ENCODE measurements at places on chromosomes 3 and 15.

- no peak for DNase-seq
Measured at GRCh38 chr15:57460208-57460816, 84.0 kb downstream of the CGNL1 start.

- no peak for DNase-seq
Measured at GRCh38 chr15:40204100-40204499, 34.8 kb upstream of the PAK6 start.

- no peak for DNase-seq
Measured at GRCh38 chr15:65730549-65731172, 61.4 kb downstream of the DENND4A start.

DNA sequence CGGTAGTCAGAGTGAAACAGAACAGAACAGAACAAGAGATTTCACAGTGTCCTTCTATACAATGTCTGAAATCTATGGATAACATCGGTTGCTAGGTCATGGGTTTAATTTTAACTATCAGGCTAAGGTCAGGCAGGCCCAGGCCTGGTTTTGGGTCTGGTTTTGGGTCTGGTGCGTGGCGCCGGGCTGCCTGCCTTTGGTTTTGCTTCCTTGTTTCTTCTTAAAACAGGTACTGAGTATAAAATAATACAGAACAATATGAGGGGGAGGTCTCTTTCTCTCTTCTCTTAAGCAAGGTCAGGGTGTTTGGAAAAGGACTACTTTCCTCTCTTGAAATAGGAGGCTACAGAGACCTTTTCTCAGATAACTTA is 1.4 kb downstream of the AEN start:
- no peak for DNase-seq

DNA sequence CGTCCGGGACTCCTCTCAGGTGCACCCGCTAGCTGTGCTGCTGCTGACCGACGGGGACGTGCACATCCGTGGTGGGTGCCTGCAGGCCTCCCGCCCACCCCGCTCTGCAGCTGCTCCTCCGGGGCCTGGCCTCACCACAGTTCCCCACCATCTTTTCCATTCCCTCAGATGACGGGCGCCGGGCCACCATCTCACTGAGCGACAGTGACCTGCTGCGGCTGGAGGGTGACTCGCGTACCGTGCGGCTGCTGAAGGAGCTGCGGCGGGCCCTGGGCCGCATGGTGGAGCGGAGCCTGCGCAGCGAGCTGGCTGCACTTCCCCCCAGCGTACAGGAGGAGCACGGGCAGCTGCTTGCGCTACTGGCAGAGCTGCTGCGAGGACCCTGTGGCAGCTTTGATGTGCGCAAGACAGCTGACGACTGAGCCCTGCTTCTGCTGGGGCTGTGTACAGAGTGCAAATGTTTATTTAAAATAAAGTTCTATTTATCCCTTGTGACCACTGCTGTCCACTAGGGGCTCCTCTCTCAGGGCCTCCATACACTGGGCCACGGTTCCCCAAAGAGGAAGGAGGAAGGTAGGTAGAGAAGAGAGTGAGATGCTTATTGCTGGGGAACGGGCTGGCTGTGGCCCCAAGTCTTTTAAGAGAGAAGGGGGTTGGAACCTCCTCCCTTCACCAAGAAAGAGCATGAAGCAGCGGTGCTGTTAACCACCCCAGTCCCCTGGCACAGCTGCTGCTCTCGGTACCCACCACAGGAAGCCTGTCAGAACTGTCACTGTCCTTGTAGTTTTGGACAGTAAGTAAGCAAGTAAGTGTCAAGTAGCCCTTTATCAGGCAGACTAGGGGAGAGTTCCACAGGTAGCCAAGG is 47.0 kb downstream of the DHX30 start:
- no peak for DNase-seq

DNA sequence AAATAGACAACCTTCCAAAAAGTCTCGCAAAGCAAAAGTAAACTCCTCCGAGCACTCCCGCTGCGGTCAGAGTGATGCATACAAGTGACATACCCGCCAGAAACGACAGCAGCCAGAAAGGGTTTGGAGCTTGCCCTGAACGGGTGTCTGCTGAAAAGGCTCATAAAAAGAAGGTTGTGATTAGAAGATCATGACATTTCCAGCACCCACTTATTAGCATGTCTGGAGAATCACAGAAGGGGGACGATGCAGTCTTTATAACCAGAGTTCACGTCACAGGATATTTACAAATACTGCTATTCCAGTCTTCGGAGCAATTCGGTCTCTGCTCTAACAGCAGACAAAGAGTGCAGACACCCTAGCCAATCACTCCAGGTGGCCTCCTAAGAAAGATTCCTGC is 59.1 kb upstream of the FRMD4B start:
- no peak for DNase-seq

- DNase-seq = no peak
Measured at GRCh38 chr3:4464576-4464975, 2.5 kb downstream of the SUMF1 start.

GRCh38 chr3:52055537-52056351 is 627 bp downstream of the DUSP7 start:
- peak; percentile 17 for DNase-seq

GRCh38 chr15:88727439-88727838 is 75.8 kb upstream of the ACAN start:
- DNase-seq = no peak

DNA sequence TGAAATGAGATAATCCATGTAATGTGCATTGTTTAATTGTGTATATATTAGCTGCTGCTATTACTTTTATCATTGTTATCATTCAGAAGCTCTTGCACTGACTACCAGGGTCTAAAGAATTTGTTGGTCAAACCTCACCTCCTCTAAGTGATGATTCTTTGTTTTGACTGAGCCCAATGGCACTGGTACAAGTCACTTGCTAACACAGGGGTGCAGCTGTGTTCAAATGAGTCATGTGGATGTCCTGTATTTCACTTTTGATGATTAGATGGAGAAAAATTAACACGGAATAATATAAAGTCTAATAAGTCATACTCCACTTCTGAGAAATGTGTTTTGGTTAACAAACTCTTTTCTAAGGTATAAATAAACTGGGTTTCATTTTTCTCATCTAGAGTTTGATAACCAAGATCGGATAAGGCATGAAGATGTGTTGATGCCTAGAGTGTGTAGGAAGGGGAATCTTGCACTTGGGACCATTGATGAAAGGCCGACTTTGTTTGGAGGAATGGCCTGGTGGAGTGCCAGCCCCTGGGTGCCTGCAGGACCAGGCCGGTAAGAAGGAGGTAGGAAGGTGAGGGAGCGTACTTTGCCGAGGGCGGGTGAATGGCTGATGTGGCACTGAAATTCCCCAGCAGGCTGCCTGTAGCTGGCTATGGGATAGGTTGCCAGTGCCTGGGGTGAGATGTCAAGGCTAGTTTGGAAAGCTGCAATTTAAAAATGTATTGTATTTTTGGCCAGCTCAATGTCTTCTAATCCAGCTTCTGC is 244.7 kb upstream of the ZPLD1 start:
- no peak for DNase-seq

GRCh38 chr3:128243602-128244504 is 90.6 kb downstream of the EEFSEC start:
- DNase-seq = no peak

GRCh38 chr3:71685686-71686085 is 39.5 kb downstream of the EIF4E3 start:
- DNase-seq = no peak

DNA sequence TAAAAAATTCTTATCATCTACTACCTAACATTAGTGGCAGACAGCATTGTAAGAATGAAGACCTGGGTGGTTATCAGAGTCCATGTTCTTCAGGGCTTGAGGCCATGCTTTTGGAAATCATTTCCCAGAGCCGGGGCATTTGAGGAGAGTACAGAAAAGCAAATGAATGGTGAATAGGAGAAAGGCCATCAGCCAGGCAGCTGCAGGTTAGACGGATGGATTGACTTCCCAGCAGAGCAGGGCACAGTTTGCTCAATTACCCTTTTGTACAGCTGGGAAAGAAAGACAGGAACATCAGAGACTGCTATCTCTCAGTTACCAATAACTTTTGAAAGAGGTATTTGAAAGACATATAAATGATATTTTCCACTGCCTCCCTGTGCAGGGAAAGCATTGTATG is 135.6 kb downstream of the ALCAM start:
- DNase-seq = no peak

DNA sequence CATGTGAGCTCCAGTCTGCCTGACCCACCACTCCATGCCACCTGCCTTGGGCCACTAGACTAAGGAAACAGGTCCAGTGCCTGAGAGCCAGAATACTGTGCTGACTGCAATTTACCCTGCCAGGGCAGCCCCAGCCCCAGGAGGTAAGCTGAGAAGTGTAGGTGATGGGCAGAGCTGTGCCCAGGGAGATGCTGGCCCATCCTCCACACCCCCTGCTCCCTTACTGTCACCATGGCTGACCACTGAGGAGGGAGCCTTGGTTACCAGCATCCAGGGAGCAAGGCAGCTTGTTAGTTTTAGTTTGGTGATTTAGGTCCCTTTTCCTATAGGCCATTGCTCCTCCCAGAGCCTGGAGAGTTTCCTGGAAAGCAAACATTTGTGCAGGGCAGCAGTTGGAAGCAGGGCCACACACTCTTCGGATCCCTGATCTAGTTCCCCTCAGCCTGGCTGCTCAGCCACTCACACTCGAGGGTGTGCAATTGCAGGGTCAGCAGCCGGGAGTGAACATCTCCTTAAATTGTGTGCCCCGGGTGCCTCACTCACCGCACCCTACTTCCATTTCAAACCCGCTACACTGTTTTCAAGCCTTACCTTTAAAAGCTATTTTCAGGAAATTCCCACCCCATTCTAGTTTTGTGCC is 2.0 kb downstream of the GALNT15 start:
- DNase-seq = no peak

DNA sequence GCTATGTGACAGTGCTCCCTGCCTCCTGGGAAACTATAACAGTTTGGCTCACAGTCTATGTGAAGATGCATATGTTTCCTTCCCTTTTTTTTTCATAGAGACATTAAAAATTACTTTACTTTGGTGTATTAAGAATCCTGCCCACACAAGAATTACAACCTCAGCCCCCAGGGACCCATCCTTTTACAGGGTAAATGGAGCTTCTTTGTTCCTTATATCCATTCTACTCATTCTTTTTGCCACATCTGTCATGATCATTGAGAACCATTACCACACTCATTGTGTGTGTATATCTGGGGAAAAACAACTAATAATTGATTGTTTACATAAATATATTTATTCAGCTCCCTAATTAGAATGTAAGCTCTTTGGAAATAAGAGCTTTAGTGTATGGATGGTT is 157.4 kb downstream of the SSR3 start:
- DNase-seq = no peak

DNA sequence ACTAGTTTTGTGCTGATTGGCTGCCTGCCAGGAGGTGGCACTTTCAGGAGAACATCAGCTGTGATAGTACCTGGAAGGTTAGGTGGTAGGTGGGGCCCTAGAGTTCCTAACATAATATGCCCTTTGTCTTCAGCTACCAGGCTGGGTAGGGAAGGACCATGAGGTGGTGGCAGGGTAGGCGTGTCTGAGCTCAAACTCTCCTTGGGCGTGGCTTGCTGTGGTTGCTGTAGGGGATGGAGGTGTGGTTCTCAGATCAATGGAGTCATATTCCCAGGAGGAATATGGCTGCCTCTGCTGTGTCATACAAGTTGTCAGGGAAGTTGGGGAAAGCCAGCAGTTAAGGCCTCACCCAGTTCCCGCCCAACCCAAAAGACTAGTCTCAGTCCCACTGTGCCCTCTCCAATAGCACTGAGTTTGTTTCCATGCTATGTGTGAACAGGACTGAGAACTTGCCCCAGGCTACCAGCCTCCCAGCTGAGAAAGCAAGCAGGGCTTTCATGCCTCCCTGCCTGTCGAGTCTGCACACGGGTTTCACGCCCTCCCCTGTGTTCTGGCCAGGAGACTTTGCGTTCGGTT is 107.7 kb downstream of the CHCHD4 start:
- DNase-seq = no peak

DNA sequence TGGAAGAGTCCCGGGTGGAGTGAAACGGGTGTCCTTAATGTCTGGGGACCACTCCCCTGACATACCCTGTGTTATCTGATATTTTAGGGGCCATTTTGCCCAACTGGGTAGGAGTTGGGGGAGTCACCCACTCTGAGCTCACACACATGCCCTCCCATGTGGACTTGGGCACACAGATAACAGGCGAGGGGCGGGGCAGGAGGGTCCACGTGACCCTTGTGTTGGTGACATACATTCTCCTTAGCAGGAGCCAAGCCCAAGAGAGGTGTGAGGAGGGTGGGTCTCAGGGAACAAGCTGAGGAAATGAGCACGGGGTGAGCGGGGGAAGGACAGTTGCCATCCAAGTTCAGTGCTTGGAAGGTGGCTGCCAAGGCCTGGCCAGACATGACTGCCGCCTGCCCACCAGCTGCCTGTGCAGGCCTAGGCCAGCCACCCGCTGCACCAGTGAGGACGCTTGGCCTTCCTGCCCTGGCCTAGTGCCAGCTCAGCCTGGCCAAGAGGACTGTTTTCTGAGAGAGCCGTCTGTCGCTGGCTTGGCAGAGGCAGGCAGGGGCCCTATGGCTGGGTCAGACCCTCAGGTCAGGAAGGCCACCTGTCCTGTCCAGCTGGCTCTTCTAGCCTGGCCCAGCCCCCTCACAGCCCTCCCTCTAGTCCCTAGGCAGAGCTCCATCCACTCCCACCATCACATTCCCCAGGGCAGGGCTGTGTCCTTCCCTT is 31.3 kb upstream of the TMEM115 start:
- DNase-seq = peak; percentile 35

DNA sequence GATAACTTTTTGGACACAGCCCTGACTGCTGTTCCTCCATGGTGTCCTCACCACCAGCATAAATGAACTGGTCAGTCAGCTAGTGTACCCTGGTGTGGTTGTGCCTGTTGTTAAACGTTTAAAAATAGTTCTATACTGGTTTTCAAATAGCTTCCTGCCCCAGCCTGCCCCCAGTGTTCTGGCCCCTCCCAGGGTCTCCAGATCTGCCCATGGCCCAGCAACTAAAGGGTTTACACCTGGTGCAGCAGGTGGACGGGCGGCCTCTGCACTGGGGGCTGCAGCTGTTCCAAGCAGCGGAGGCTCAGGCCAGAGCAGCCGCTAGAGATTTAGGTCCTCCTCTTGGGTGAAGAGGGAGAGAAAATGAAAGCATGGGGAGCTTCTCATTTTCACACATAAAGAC is 6.1 kb upstream of the NR2E3 start:
- DNase-seq = no peak

DNA sequence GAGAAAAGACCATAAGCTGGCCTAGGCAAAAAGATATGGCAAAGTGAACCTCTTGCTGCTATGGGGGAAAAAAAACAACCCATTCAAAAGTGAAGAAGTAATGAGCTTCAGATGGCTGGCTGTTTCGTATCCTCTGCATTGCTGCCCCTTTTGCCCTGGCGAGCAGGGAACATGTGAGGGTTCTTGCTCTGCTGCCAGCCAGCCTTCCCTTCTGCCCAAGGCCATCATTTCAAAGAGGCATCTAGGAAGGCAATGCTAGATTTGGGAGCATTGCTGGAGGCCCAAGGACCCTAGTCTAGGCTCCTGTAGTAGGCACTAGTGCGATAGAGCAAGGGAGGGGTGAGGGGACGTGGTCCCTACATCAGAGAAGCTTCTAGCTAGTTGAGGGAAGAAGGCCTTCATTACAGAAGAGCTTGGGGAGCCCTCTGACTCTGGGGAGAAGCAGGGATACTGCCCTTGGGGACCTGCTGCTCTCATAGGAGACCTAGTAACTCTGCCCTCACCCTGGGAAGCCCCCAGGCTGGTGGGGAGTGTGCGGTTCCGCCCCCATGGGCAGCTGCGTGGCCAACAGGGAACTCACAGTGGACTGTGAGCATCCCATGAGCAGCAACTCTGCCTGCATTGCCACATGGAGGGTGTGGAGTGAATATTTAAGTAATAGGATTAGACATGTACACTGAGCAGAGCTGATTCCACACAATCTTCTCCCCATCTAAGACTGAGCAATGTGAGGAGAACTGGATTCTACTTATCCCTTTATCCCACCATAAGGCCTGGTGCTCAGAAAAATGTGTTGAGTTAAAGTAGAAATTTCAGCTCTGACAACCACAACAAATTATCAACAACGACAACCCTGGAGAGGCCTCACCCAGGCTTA is 21.3 kb downstream of the ITGA11 start:
- DNase-seq = no peak
